D721Med (cell line): ENCODE measurements at places on chromosomes 11 and 22.
A peak's percentile ranks its signal among the peaks of the same experiment; 100 is the strongest.

DNA sequence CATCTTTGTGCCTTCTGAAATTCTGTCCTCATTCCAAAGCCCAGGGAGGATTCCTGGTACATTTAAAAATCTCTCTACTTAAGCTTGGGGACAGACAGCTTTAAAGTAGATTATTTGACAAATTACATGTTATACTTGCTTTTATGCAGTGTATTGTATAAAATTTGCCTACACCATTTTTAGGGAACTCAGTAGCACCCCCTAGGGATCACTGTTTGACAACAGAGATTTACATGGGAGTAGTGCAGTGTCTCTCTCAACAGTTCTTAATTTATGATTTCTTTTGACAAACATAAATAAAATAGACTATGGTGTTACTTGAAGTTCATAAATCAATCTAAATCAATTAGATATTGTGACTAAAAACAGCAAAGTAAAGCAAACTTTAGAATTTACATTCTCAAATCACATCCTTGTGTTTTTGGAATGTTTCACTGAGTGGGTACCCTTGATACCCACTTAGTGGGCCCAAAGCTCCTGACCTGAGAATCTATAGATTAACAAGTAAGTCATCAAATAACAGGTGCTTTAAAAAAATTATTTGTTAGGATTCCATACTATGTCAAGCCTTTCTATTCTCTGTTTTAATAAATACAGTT is 428.8 kb downstream of the DYNC2H1 start:
- DNase-seq, result no peak

DNA sequence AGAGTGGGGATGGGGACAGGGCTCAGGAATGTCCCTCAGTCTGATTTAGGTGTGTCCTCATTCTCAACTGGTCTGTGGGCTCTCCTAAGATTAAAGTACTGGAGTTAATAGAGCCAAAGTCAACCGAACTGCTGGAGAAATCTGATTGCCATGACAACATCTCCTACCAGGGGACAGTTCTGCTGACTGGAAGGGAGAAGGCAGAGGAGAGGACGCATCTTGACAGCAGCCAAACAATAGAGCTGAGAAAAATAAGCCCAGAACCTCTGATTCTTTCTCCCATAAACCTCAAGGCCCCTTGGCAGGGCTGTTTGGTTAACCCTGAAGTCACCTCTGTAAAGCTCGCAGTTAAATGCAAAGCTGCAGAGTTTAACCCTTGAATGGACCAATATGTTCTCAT is 2.8 kb downstream of the KCTD14 start:
- DNase-seq, result no peak

DNA sequence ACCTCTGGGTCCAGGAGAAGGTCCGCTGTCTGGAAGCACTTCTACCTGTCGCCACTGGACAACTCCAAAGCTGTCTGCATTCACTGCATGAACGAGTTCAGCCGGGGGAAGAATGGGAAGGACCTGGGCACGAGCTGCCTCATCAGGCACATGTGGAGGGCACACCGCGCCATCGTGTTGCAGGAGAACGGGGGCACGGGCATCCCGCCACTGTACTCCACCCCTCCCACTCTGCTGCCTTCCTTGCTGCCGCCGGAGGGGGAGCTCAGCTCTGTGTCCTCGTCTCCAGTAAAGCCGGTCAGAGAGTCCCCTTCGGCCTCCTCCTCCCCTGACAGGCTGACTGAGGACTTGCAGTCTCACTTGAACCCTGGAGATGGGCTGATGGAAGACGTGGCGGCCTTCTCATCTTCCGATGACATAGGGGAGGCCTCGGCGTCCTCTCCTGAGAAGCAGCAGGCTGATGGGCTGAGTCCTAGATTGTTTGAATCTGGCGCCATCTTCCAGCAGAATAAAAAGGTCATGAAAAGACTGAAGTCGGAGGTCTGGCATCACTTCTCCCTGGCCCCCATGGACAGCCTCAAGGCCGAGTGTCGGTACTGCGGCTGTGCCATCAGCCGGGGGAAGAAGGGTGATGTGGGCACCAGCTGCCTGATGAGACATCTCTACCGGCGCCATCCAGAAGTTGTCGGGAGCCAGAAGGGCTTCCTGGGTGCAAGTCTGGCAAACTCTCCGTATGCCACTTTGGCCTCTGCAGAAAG is 31.0 kb downstream of the ZBED4 start:
- no peak for DNase-seq

GRCh38 chr11:97356144-97356543 is 966.3 kb downstream of the JRKL start:
- DNase-seq, result no peak

DNA sequence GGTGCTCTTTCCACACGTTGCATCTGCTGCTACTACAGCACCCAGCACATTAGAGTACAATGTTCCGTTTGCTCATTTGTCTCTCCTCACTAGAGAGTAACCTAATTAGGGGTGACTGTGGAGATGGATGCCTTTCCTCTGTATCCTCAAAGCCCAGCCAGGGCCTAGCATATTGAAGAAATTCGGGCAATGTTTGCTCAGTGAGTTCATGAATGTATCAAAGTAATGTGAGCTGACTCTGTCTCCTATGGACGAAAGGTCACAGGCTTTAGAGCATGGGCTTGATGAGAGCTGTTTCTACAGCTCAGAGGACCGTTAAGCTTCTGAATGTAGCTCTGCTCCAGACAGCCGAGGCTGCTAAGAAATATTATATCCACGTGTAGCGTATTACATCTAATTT is 67.5 kb downstream of the C11orf58 start:
- DNase-seq, result no peak

- no peak for DNase-seq
Measured at GRCh38 chr11:102836290-102836875, 7.0 kb downstream of the MMP3 start.

DNA sequence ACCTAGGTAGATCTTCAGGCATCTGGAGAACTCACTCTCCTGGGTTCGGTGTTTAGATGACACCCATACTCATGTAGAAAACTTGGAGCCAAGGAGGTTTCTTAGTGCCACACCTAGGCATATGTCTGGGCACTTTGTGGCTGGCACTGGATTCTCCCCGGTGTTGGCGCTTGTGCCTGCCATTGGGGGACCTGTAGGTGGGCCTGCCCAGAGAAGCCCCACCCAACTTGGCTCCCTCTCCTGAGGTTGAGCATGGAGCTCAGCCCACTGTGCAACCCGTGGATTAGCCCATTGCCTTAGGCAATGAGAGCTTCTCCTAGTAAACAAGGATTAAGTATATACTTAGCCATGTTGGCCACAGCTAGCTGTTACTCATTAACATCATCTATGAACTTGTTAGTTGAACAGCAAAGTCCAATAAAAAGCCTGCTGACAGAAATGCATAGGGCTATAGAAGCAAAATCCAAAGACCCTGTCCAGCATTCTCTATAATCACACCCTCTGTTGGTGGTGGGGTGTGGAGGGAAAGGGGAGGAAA is 335.5 kb upstream of the CHORDC1 start:
- DNase-seq, result no peak

- no peak for DNase-seq
Measured at GRCh38 chr22:32378707-32379272, 21.1 kb downstream of the RFPL3 start.

DNA sequence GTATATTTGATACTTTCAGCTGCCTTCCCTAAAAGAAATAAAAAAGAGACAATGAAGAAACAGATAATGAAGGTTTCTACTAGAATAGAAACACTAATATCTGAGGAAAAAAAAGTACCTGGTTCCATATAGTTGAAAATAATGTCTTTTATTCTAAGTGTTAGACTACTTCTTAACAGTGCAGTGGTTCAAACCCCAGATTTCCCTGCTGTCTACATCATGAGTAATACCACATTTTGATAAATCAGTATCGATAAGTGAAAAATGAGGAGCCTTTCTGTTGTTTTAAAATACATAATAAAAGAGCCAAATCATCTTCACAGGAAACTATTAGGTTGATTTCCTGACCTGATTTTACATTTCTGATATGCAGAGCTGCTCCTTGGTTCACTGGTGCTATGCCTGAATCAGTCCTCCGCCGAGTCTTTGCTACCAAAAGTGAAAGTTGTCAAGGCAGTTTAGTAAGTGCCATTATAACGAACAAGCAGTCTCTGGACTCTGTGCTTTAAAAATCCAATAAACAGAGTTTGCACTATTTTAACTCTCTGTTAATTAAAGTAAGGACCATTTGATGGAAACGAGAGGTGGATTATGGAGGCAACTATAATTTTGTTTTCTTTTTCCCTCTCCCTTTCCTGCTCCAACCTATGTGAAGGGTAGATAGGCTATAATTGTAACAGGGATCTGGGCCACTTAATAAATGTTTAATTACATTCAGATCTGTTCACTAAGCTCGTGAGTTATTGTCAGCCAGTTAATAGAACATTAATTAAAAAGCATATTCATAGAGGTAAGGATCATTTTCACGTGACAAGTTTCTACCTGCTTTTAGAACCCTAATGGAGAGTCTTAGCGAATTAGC is 724.5 kb upstream of the RAG2 start:
- no peak for DNase-seq

DNA sequence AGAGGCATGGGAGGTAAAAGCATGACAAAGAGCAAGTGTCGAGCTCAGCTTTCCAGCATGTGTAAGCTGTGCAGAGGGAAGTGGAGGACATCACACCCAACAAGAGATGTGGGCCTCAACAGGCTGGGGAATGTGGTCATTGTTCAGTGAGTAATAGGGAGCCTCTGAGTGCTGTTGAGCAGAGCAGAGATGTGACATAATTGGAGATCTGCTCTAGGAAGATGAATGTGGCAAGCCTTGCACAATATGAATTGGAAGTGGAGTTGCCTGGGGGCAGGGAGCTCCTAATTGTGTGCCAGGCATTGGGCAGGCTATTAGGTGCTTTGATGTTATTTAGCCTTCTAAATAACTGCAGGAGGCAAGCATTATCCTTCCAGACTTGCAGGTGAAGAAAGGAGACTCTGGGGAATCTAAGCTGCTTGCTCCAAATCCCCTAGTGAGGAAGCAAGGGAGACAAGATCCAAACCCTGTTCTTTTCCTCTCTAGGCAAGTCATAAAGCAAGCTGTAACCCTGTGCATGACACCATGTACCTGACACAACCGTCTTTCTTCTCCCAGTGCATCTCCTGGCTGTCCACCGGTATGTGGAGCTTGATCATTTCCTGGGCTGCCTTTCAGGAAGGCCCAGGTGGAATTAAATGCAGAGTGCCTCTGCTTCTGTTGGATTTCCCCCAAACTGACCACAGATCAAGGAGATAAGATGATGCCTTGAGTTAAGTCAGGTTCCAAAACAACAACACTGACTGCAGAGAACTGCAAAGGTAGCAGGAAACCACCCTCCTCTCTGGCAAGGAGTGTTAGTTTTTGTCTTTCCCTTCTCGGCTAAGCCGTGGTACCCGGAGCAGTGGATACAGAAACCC is 221.4 kb downstream of the TENM4 start:
- DNase-seq, result no peak

DNA sequence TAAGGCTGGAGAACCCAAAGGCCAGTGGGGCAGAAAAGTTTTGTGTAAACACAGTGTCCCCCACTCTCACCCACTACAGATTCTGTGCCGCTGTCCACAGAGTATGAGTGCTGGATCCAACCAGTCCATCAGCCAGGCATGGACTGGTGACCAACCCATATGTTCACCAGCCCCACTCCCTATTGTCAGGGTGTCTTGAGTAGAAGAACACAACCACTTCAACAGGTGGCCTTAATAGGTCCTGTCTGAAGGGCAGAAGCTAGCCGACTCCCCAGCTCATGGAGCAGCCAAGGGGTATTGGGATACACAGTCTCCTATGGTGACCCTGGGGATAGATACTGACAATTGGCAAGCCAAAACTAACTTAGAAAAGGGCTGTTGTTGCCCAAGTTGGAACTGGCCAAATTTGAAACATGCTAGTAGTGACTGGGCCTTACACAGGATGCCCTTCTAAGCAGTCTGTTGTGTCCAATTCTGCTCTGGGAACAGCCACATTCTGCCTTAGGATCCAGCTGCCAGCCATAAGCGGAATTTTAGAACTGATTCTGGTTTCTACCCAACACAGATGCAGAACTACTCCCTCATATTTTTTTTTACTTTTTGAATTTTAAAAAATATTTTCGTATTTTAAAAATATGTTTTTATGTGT is 19.8 kb upstream of the PGM2L1 start:
- DNase-seq, result no peak

DNA sequence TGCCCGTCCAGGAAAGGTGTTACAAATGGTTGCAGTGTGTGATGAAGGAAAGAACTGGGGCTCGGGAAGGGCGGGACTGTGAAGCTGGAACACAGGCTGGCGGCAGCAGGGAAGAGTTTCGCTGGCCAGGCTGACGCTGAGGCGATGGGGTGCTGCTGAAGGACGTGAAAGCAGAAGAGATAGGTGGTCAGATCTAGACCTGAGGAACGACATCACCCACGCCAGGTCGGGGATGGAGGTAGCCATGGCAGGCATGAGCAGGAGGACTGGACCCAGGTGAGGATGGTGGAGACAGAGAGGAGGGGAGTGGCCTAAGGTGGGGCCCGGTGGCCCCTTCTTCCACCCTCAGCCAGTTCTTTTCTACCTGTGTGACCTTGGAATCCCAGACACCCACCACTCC is 9.1 kb downstream of the CDC42EP2 start:
- DNase-seq, result no peak

GRCh38 chr11:24324211-24324610 is 172.6 kb upstream of the LUZP2 start:
- no peak for DNase-seq

- DNase-seq, result peak; percentile 46
Measured at GRCh38 chr11:61281581-61282250, 13.4 kb downstream of the VWCE start.

DNA sequence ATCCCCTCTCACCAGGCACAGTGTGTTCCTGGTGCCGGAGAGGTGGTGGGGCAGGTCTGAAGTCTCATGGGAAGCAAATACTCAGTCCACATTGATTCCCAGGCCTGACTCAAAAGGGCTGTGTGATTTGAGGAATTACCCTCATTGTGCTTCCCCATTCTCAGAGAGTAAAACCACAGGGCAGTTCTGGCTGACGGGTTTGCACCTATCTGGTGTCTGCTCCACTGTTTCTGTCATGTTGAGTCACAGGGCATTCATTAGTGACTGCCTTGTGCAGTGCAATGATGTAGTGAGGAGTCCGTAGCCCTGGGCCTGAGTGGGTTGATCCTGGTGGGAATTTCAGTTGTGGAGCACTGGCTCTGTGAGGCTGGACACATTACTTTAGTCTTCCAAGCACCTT is 85.2 kb upstream of the ARHGAP20 start:
- DNase-seq, result no peak
